ENCODE measurements at places on chromosomes 6 and 20.

GRCh38 chr20:21707999-21708737, 2.7 kb downstream of the PAX1 start:
- no peak for DNase-seq

- no peak for DNase-seq
Measured at GRCh38 chr20:46233701-46234100, 74.6 kb downstream of the CDH22 start.

GRCh38 chr20:57790176-57790575, 80.4 kb upstream of the PMEPA1 start:
- DNase-seq, result no peak

- DNase-seq, result no peak
Measured at GRCh38 chr20:36820073-36820472, 46.5 kb upstream of the DSN1 start.

DNA sequence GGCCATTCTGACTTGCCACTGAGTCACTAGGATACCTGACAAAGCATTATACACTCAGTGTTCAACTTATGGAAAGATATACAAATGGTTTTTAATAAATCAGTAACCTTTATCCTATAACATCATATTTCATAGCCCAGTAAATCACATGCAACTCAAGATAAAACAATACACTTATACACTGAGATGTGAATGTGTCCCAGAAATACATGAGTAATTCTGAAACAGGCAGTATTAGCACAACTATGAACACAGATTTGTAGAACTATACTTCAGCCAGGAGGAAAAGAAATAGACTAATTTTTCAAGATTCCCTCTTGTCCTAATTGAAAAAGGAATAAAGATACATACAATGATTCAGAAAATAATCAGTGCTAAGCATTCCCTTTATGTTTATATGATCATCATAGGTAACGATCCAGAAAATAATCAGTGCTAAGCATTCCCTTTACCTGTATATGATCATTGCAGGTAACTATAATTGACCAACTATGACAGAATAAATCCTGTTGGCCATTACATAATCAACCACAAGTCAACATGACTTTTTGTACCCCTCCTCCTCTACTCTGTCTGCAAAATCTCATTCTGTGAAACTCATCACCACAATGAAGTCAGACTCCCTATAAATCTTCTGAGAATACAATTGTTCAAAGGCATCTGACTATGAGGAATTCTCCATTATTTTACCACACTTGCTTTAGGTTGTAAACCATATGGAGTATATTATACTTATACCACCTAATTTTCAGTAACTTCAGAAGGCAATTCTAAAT, 30.3 kb downstream of the HACE1 start:
- no peak for DNase-seq

- DNase-seq, result peak; percentile 18
Measured at GRCh38 chr6:27332692-27333641, 20.9 kb upstream of the POM121L2 start.

DNA sequence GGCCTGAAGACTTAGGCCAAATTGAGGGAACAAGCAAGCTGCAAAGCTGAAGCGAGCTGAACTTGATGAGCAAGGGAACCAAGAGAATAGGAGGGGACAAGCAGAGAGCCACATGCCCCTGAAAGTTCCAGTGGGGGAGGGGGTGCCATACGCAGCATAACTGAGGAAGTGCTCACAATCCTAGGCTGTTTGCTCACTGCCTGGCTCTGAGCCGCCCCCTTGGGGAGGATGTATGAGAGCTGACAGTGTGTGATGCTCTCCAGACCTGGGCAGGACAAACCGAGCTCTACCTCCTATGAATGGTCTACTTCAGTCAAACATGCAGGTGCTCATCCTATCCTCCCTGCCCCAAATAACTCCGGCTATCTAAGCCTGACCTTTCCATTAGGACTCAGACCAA, 52.1 kb downstream of the FAXC start:
- DNase-seq, result no peak

DNA sequence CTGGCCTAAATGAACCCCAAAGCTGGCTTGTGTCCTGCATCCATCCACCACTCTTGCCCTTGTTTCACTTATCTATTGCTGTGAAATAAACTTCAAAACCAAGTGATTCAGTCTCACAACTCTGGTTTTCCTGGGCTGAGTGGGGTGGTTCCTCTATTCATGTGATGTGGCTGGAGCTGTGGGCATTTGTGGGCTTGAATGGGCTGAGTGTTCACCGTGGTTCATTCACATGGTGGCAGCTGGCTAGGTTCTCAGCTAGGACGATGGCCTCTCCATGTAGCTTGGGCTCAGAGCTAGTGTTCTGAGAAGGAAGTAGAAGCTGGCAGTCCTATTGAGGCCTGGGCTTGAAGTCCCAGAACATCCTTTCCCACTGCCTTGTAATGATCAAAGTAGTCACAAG, 30.4 kb downstream of the FKBP1A start:
- DNase-seq, result no peak

GRCh38 chr6:163461696-163462095, 47.2 kb downstream of the QKI start:
- DNase-seq, result no peak

- no peak for DNase-seq
Measured at GRCh38 chr6:36615018-36615761, 21.0 kb downstream of the SRSF3 start.

DNA sequence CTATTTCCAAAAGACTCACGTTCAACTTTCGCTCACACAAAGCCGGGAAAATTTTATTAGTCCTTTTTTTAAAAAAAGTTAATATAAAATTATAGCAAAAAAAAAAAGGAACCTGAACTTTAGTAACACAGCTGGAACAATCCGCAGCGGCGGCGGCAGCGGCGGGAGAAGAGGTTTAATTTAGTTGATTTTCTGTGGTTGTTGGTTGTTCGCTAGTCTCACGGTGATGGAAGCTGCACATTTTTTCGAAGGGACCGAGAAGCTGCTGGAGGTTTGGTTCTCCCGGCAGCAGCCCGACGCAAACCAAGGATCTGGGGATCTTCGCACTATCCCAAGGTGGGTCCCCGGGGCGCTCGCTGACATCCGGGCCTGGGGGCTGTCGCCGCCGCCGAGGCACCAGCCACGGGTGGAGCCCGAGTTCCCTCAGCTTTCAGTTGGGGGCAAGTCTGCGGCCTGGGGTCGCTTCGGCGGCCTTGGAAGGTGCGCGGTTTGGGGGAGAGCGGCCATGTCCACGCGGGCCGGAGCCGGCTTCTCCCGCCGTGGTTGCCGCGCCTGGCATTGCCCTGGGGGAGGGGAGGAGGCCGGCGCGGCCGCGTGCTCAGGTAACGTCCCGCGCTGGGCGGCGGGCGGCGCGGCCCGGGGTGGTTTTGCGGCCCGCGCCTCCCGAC, 429 bp downstream of the AMD1 start:
- DNase-seq, result no peak

- DNase-seq, result no peak
Measured at GRCh38 chr6:14974792-14975470, 270.9 kb upstream of the JARID2 start.
